CD4-positive, alpha-beta T cell treated with Interleukin-21 for 1 hour (primary cell): ENCODE measurements at places on chromosomes 16 and 17.

DNA sequence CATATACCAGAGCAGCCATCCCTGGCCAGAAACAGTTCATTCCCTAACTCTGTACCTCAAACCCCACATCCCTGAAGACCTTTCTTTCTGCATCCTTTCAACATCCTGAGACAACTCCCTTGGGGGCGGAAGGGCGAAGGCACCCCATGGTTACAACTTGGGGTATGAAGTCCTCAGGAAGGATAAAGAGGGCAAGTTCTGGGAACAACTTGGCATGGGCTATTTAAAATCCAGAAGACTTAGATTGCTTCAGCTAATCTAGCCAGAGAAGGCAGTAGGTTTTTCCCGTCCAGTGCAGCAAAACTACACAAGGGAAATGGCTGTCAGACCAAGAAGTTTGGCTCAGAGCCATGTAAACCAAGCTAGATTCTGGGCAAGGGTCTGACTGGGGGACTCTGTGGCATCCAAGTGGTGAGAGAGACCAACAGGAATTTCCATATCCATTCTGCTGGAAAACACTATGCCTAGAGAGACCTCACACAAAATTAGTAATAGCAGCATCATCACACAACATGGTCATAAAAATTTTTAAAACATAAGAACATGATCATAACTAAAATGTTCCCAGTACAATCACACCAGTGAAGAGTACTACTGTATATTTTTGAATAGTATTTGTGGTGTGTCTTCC lies 113.2 kb downstream of the CDYL2 start:
- no peak for DNase-seq

DNA sequence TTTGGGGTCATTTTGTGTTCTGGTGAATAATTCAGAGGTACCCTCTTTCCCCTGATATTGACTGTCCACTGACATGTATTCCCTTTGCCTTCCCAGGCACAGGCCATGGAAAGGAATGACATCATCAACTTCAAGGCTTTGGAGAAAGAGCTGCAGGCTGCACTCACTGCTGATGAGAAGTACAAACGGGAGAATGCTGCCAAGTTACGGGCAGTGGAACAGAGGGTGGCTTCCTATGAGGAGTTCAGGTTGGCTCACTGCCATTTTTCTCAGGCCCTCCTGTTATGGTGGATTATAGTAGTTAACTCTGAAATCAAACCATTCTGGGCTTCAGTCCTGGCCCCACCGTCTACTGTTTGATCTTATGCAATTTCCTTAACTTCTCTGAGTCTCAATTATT lies 1.6 kb upstream of the EFTUD2 start:
- no peak for DNase-seq

DNA sequence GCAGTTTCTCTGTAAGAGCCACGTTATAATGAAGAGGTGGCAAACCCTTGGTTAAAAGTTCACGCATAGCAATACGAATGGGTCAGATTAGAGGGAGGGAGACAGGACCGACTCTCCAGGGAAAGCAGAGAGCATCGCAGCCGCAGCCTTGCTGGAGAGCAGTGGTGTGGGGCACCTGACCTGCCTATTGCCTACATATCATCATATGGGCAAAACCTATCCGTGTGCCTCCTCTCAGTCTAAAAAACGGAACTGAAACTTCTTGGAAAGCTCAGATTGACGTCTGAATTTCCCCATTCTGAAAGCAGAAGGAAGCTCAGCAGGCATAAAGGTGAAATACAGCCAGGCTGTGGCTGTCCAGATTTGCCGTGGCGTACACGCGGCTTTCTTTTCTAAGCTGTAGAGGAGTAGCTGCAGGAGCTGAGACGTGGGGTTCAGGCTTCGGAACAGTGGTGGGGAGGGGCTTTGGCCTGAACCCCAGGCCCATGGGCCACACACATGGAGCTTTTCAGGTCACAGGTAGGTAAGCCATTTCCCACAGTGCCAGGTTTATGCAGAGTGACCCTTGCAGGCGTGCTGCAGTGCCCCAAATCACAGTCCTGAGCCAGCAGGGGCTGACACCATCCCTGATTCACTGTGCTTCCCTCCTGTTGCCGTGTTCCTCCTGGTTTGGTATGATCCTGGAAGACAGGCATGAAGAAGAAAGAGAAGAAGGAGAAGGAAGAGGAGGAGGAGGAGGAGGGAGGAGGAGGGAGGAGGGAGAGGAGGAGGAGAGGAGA lies 41.6 kb upstream of the TNRC6C start:
- peak; percentile 31 for DNase-seq

DNA sequence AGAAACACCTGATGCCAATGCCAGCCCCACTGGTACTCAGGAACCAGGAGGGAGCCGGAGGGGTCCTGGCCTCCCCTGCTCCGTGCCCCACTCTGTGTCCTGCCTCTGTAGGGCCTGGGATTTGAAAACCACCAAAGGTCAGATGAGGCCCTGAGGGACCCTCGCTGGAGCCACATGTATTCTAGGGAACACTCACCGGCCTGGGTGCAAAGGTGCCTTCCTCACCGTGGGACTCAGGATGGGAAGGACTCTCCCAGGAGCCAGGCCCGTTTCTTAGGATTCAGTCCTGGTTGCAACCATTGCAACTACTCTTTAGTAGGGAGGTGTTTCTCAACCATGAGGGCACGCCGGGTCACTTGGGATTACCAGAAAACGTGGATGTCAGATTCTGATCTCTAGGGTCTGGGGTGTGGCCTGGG lies 74.6 kb downstream of the N4BP1 start:
- no peak for DNase-seq

DNA sequence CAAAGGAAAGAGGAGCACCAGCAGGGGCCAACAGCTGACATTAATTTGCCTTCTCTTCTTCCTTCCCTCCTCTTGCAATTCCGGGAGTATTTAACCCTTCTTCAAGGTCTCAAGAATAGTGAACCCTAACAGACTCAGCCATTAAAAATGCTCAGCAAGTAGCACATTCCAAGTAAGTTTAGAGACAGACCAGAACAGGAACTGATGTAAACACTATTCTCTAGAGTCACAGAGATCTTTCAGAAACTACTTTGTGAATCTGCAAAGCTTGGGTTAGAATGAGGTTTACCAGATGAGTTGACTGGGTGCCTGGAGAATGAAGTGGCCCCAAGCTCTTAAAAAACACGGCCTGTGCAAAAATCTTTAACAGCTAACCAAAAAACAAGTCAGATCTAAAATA lies 50.9 kb downstream of the TEX2 start:
- no peak for DNase-seq

DNA sequence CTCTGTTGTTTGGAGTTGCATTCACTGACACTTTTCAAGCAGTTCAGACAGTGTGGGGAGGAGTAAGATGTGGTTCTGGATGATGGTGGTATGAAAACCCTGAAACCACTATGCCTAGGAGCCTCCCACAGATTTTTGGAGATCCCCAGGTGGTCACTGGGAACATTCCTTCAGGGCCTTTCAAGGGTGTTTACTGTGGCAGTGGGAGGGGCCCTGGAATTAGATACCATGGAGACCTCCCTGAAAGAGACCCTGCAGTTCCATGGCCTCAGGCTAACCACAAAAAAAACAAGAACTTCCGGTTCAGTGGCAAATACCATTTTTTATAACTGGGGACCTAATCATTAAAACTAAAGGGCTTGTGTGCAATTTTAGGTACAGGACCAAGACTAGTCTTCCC lies 79.9 kb downstream of the TMEM100 start:
- no peak for DNase-seq
